Left lobe of liver (tissue), 2 donors: ENCODE measurements at places on chromosomes 2 and 18. TPM values are rescaled to one million over a fixed set of nuclear protein-coding genes. Genes with fewer than 3 reads are reported as not detected.

Gene ALPP
- 0.20 TPM for total RNA-seq

Gene SCYGR4
- total RNA-seq = not detected

Gene CNTNAP5
- total RNA-seq = not detected

Gene ZFP36L2
- 60.6 TPM for total RNA-seq

Gene KATNAL2
- total RNA-seq = 4.5 TPM

Gene EVX2
- not detected for total RNA-seq

Gene ALPG
- total RNA-seq = not detected

Gene LINC00305
- not detected for total RNA-seq

Gene CCDC178
- not detected for total RNA-seq

Gene CHST9
- total RNA-seq = 3.1 TPM

Gene GALNT3
- total RNA-seq = 1.1 TPM

Gene PTH2R
- total RNA-seq = 0.18 TPM

Gene FBXO48
- total RNA-seq = 1.3 TPM

Gene COBLL1
- 75.0 TPM for total RNA-seq

Gene GAREM2
- total RNA-seq = 0.15 TPM

Gene IL1F10
- not detected for total RNA-seq

Gene REG1A
- total RNA-seq = 8.9 TPM

Gene PTPN18
- total RNA-seq = 45.6 TPM

Gene FBLN7
- 5.1 TPM for total RNA-seq

Gene INHA
- total RNA-seq = 0.20 TPM

Gene LHCGR
- total RNA-seq = not detected

Gene TFPI
- total RNA-seq = 144 TPM

Gene FAM110C
- total RNA-seq = 6.7 TPM

Gene IL37
- not detected for total RNA-seq

Gene GREB1L
- 4.3 TPM for total RNA-seq

Gene KIAA2012
- 0.30 TPM for total RNA-seq

Gene GCKR
- 142 TPM for total RNA-seq

Gene ADD2
- 0.33 TPM for total RNA-seq

Gene MRPL53
- total RNA-seq = 48.9 TPM

Gene IAH1
- 28.6 TPM for total RNA-seq

Gene HNMT
- 46.2 TPM for total RNA-seq

Gene RPRM
- total RNA-seq = not detected

Gene C2orf92
- 11.7 TPM for total RNA-seq

Gene SERPINB13
- not detected for total RNA-seq

Gene TANC1
- total RNA-seq = 5.0 TPM

Gene TMEM247
- total RNA-seq = not detected

Gene GPC1
- total RNA-seq = 29.4 TPM

Gene RGPD4
- not detected for total RNA-seq

Gene UGT1A10
- 0.45 TPM for total RNA-seq

Gene LOXHD1
- total RNA-seq = not detected

Gene ELOA2
- total RNA-seq = not detected

Gene CCDC85A
- 0.08 TPM for total RNA-seq

Gene LTBP1
- 5.8 TPM for total RNA-seq

Gene CMPK2
- 3.2 TPM for total RNA-seq

Gene MARCHF4
- total RNA-seq = not detected

Gene CFAP221
- total RNA-seq = 1.2 TPM

Gene PAIP2B
- 26.8 TPM for total RNA-seq
